ENCODE measurements at places on chromosomes 1 and 21.

GRCh38 chr1:2414297-2414958, 2.1 kb upstream of the PEX10 start:
- DNase-seq, result peak; percentile 52

DNA sequence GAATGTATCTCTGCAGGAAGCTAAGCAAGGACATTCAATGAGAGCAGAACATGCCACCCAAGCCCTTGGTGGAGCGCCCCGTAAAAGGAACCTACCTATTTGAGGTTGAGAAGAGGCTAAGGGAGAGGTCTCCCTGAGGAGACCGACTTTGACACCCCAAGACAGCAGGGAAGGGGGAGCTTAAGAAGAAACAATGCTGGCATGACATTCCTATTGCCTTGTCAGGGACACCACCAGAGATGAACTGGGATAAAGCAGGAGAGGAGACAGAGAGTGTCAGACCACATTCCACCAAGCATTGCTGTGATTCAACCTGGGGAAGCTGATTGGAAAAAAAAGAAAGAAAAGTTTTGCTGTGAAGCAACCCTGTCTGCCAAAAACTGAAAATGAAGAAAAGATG, 13.3 kb upstream of the S100A2 start:
- no peak for DNase-seq

DNA sequence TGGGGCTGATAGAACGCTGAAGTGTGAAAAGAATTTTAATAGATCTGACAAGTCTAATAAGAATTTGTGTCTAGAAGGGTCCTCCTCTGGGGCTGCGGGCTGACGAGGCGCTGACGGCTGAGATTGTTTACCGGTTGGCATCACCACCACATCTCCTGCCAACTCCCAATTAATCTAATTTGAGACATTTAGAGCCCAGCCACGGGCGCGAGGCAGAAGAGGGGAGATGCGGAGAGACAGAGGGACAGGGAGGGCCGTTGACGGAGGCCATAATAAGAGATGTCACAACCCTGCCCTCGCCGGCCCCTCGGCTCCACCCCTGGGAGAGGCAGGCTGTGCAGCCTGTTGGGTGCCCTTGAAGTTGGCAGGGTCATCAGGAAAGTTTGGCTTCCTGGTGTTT, 109.3 kb downstream of the PAX7 start:
- DNase-seq, result no peak

- no peak for DNase-seq
Observed at GRCh38 chr1:243268751-243269460, 13.1 kb downstream of the SDCCAG8 start.

GRCh38 chr1:165631342-165632151, 513 bp downstream of the MGST3 start:
- peak; percentile 58 for DNase-seq

DNA sequence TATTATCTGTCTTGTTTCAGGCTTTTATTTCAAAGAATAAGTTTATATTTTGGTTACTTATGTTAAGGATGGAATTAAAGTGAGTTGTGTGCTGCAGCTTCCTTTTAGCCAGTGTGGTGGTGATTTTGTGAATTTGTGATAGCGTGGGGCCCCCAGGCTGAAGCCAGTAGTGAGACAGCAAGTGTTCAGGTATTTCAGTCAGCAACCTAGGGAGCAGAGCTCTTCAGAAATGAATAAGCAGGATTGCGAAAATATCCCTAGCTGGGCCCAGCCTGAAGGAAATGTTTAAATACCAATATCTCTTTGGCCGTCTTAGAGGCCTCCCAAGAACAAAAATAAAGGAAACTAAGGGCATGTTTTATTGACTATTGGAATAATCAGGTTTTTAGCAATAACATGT, 150.8 kb upstream of the C1orf105 start:
- DNase-seq, result no peak

- DNase-seq, result no peak
Observed at GRCh38 chr1:76835203-76835602, 32.1 kb upstream of the ST6GALNAC5 start.

DNA sequence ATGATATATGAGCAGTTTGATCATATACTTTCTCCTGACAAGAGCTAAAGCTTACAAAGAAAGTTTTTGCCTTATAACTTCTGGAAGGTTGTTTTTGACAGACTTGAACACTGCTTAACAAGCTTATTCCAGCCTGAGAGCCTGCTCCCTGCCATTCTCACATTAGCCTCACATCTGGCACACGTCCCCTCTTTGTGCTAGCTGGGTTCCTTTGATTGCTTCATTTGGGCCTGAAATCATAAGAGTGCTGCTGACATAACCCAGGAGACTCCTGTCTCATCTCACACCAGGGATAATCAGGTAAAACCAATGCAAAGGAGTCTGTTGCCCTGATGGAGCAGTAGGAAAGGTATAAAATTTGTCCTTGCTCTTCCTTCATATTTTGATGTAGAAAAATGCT, 1411.7 kb upstream of the B3GALT2 start:
- no peak for DNase-seq
